ENCODE measurements at places on chromosomes 3 and 15.

GRCh38 chr15:91649831-91650321 is 203.6 kb upstream of the SLCO3A1 start:
- DNase-seq = no peak

DNA sequence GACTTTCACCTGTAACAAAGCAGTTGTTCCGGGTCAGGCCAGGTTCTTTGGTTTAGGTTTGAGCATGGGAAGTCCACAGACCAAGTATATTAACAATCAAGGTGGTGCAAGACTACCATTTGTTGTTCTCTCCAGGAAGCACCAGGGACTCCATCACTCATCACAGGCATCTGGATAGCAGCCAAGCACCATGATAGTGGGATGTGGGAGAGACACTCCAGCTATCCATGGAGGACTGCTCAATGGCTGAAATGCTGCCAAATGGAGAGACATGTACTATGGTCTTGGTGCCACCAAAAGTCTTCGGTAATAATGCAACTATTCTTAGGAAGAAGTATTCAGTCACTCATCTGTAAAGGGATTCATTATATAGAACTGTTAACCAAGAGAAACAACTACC is 143.0 kb downstream of the TNIK start:
- no peak for DNase-seq

DNA sequence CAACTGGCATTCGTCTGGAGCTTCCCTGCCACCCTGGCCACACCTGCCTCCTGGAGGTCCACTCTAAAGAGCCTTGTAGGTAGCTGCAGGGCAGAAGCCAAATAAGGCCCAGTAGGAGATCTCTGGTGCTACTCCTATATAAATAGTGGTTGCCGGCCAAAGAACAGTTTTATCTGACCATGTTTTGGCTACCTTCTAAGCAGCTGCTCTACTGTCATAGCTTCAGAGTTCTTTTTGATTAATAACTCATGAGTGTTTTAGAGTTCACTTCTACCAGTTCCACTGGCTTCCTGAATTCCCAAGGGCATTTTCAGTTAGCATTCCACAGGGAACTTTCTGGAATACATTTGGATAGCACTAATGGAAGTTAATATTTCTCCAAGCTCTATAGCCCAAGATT is 154.6 kb downstream of the B3GALNT1 start:
- DNase-seq = no peak

GRCh38 chr3:135487261-135487660 is 478.3 kb upstream of the PPP2R3A start:
- DNase-seq = no peak

DNA sequence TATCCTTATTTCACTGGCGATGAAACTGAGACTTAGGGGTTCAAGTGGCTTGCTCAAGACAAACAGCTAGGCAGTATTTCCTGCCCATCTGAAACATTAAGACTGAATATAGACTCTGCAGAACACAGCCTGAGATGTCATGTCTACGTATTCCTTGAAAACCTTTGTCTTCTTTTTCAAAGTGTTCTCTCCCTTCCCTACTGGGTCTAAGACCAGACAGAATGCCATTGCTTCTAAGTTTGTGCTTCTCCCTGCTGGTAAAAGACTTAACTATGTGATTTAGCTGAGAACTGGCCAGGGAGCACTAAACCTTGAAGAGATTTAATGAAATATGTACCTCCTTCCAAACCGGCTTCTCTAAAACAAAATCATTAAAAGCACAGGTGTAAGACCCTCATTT is 9.9 kb downstream of the BCL6 start:
- DNase-seq = no peak

DNA sequence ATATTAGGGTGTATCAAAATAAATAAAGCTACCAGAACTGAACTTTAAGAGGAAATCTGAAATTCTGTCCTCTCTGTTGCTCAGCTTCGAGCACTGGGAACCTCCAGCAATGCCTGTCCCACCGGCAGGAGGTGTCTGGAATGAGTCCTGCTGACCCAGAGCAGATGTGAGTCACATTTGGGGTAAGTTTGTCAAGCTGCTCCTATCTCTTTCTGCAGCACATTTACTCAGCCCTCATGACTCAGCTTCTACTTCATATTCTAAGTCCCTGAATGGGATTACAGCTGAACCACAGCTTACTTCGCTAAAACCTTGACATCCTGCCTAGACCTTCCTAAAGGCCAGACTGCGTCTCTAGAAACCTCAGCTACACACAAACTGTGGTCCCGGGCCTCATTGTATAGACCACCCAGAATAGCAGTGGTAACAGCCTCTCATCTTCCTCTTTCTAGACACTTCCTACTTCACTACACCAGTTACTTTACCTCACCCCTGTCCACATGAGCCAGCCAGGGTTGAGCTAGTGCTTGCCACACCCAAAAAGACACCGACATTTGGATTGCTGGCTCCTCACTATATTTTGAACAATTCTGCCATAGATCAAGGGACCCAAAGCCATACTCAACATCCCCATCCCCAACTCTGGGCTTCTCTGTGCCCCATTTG is 109.6 kb upstream of the TMCO5A start:
- peak; percentile 94 for DNase-seq

DNA sequence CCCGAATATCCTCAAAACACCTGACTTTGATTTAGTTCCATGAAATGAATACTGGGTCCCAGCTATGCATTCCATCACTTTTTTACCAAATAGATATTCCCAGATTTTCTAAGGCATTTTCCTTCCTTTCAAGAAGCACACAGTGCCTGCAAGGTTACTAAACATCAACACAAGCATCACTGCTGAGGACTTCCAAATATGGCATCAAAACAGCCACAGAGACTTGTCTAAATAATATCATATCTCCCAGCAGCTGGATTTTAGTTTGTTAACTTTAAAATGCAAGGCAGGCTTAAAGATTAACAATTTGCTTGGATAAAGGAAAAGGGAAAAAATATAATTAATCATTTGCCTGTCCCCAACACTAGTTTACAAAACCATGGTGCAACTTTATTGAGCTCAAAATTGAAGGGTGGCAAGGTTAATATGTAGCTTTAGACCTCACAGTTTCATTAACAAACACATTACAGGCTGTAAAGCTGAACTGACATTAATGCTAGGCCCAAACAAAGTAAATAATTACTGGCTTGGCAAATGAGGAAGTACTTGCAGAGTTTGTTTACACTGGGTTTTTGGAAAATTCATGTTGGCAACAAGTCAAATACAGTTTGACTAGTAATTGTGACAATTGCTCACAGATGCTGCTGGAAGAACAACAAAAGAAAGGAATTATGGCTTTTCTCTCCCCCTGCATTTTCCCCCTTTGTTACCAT is 401.7 kb upstream of the CDIN1 start:
- DNase-seq = peak; percentile 20

- DNase-seq = peak; percentile 43
Observed at GRCh38 chr3:14467814-14468620, 65.6 kb downstream of the SLC6A6 start.

DNA sequence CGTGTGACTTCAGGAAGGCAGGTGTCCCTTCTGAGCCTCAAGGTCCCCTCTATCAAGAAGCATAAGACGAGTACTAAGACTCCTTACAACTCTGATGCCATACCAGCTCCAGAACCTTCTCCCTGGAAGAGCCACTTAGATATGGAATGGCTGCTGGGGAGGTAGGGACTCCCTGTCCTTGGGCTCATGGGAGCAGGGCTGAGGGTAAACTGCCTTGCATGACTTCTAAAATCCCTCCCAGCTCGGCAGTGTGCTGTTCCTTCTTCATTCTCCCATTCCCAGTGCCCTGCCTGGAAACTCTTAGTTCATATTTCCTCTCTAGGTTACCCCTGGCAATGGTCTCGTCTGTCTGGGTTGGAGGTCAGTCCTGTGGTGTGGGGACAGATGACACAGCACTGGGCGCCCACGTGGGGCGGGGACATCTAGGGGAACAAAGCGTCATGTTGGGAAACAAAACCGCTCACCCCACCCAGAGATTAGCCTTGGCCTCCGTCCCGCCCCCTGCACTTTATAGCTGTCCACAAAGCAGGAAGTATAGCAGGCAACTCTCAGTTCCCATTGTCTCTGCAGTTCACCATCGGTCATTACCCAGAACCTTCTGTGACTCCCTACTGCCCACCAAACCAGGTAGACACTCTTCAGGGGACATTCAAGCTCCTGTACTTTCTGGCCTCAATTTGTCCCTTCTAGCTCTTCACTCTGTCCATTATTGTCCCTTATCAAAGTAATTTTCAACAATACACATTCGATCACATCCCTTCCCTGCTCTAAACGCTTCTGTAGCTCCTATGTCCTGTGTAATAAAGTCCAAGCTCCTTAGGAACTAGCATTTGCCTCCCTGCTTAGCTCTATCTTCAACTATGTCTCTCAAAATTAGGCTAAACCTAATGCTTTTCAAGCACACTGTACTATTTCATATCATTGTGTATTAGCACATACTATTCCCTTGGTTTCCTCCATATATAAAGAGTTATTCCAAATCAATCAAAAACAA is 73.8 kb downstream of the IQSEC1 start:
- no peak for DNase-seq
